ENCODE measurements at places on chromosomes 4 and X.

DNA sequence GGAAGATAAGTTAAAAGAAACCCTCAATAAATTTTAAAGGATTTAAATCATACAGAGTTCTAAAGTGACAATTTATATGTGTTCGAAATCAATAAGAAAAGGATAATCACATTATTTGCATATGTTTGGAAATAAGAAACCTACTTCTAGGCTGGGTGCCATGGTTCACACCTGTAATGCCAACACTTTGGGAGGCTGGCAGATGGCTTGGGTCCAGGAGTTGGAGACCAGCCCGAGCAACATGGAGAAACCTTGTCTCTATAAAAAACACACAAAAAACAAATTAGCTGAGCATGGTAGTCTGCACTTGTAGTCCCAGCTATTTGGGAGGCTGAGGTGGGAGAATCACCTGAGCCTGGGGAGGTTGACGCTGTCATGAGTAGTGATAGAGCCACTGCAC, 8.1 kb upstream of the SAP30 start:
- no peak for DNase-seq

DNA sequence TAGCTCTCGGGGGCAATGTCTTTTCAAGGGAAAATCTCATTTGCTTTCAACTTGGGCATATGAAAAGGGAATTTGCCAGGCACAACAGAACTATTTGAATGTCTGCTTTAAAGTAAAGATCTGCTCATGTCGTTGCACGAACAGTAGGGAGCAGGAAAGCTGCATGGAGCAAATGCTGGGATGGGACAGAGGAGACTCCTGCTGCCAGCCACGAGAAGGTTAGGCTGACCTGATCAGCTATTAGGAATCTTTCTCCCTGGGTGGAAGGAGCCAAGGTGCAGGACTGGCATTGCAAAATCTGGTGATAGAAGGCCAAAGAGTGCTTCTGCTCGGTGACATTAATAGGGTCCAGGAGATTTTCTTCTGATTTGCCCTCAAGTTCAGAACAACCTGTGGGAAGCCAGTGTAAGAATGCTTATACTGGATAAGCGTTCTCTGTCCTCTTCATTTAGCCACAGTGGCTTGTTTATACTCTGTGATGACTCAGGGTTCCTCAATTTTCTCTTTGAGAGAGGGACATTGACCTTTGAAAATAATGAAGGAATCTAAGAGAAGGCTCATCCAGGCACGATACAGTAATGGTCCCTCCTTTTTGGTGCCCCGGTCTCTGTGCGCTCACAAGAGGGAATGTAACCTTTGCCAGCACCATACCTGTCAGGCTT, 22.9 kb downstream of the FHL1 start:
- no peak for DNase-seq

DNA sequence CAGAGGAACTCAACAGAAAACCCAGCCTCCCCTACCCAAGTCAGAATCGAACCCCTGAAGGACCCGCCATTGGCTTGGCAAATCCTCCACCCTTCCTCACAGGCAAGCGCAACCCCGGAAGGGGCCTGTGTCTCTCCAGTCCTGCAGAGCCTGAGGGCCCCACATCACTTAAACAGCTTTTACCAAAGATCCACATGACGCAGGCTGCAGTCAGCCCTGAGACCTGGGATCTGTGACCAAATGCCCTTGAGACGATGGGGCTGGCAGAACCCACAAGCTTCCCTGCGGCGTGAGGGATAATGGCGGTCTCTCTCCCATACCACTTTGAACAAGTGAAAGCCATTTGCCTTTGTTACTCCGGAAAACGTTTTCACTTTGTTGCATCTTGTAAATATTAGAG, 54.9 kb downstream of the ACOX3 start:
- no peak for DNase-seq

DNA sequence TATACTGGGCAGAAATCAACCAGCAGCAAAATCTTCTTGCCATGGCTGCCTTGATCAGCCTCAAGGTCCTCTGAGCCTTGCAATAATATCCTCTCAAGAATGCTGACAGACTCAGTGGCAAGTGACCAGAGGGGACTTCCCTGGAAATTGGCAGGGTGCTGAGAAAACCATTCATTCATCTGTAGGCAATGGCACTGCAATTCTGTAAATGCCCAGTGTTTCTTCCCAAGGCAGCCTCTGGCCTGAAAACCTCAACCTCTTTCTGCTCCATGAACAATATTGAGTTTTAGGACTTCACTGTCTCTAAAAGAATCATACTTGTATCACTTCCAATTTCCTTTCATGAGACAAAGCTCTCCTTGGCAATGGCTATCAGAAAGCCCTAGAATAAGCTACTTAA, 754.3 kb upstream of the TENM3 start:
- DNase-seq, result no peak

DNA sequence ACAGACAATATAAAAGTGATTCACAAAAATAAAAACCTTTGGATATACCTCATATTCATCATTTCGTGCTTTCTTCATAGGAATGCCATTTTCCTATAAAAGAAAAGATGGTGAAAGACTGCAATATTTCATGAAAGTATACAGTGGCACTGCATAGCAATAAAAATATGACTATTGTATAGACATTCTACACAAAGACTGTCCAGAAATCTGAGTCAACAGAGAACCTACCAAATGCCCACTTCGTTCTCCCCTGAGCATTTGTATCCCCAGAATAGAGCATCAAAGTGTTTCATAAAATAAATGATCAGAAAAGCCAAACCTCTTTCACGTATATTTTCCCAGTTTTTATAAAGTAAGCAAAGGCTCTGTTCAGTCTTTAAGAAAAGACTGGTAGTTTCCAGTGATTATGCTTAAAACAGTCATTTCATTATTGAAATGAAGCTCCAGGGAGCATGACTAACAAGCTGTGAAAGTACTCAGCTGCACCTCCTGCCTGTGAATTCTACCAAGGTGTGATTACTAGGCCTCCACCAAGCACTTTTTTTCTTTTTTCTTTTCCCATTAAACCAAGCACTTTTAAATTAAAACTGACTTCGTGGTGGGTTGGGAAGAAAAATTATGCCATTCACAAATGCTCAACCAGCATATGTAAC, 20.2 kb downstream of the PPA2 start:
- DNase-seq, result peak; percentile 2

- no peak for DNase-seq
These were observed 99.8 kb upstream of the TEX13D start for GRCh38 chrX:124232523-124233201.

DNA sequence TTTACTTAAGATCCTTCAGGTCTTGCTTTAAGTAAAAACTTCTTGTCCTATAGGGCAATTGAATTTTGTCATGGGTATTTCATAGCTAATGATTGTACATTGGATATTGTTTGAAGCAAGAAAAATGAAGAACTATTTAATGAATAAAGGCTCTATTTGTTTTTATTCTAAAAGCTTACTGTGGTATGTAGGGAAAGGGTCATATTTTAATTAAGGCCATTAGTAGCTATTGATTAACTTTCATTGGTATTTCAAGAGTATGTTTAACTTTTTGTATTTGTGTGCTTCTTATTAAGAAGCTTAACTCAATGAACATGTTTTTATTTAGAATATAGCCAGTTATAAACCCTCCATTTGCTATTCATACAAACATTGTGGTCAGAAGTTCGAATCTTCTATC, 1951.8 kb upstream of the ADGRL3 start:
- no peak for DNase-seq

DNA sequence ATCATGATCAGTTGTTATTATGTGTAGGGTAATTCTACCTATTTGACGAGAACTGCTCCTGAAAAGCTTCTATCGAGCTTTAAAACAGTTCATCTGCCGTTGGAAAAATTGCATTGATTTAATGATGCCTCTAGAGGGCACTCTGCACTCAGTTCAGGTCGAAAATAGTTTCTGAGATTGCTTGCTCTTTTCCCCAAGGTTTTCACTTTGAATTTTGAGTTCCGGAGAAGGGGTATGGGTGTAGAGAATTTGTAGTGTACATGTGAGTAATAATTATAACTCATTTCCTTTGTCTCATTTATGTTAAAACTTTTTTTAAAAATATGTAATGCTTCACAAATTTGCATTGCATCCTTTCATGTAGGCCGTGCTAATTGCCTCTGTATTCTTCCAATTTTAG, 28.4 kb upstream of the TNIP3 start:
- DNase-seq, result peak; percentile 62

DNA sequence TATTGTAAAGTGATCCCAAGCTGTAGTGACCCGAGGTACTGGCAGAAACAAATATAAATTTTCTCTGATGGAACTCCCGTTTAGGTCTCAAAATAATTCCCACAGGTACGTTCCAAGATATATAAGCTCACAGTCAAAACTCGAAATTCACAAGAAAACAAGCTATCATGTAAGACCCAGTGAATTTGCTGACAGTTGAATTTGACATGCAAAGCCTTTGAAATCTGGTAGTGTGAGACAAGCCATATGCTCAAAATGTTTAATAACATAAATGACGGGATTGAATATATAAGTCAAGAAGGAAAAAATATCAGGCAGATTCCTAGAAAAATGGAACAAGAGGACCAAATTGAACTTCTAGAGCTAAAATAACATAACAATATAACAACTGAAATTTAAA, 252.8 kb downstream of the TMA16 start:
- DNase-seq, result no peak

DNA sequence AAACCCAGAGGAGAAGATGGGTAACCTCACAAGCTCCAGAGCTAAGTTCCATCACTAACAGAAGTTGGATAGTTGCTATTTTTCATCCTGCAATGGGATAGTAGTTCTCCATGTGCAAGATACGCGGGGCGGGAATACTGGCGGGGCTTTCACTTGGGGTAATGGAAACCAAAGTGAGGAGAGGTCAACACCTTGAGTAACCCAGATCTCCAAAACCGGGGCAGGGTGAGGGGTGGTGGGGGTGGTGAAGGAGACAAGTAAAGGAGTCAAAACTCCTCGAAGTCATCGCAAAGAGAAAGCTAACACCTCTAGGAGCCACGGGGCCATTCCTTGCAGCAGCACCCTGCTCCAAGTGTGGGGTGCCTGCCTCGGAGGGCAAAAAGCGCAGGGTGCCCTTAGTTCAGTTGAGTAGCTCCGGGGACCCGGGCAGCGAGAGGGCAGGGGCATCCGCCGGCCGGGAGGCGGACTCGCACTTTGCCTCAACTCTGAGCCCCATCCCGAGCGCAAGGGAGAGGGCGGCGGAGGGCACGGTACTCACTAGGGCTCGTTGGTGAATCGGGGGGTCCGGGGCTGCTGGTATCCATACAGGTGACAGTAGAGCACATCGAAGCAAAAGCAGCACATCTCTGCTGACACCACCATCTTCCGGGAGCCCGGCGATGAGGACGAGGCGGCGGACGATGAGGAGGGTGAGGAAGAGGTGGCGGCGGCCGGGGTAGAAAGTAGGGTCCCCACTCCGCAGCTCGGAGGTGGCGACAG, 645 bp downstream of the AMMECR1 start:
- peak; percentile 49 for DNase-seq

DNA sequence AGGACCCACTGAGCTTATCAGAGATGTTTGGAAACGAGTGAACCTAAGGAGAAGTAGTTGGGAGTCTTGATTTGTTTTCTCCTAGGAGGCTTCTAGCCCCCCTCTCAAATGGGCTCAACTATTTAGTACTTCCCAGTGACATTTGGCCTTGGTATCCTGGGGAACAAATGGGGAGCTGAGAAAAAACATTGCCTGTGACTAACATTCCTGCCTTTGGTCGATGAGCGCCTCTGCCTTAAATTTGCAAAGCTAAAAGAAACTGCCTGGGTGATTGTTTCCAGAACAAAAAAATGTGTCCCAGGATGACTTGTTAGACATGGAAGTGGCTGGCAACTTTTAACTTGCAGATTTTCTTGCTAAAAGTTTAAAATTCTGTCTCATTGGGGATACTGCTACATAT, 58.8 kb upstream of the IGFBP7 start:
- no peak for DNase-seq

DNA sequence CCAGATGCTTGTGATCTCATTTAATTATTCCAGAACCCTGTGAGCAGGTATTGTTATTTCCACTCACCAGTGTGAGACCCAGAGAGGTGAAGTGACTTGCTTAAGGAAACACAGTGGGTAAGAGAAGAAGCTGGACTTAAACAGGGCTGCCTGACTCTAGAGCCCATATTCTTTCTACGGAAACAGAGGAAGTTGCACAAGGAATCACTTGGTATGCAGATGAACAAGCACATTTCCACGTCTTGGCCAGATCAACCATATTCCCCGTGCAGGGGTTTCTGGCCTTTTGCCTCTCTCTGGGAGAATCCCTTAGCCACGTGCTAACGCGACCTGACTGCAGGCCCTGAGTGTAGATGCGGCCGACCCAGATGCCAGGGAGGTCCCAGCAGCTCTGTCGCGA, 195.5 kb upstream of the ATP6AP2 start:
- no peak for DNase-seq

DNA sequence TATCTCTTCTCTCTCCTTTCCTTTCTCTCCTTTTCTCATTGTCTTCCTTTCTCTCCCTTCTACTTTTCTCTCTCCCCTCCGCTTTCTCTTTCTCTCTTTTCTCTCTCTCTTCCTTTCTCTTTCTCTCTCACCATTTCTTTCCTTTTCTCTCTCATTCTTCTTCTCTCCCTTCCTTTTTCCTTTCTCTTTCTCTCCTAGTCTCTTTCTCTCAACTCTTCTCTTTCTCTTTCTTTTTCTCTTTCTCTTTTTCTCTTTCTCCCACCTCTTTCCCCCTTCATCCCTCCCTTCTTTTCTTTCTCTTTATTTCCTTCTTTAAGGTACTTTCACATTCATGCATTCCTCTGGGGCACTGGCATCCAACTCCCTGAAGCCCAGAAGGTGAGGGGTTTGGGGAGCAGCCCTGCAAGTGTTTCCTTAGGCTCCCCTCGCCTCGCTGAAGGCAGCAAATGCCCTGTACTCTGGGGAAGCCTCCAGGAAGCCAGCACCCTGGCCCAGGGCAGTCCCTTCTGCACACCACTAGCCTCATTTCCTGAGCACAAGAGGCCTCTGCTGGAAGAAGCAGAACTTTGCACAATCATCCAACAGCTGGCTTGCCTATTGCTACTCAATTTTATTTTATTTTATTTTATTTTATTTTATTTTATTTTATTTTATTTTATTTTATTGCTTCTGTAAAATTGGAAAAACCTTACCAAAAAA, 124.2 kb downstream of the NFKB1 start:
- DNase-seq, result peak; percentile 39

DNA sequence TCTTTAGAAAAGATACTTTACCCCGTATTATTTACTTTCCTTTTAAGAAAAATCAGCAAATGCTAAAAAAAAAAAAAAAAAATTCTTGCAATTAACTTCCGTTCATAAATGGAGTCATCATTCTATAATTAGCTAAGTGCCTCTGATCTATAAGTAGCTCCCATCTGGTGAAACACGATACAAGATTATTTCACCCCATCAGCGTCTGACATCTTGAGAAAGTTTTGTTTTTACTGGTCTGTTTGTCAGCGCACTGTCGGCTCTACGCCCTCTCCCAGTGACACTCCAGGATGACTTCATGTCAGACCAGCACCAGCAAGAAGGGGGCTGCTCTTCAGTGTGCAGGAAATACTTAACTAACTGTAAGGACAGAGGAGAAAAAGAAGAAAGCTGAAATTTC, 108.3 kb downstream of the AFAP1 start:
- DNase-seq, result no peak
